BJ (cell line): ENCODE measurements at places on chromosomes 12 and 14. TPM values are rescaled to one million over a fixed set of nuclear protein-coding genes. Genes with fewer than 3 reads are reported as not detected.

The RHOJ gene
- 78.7 and 116 TPM in 2 replicates for polyA plus RNA-seq

The TMEM116 gene
- polyA plus RNA-seq: 16.6 and 21.3 TPM in 2 replicates

The ZBTB42 gene
- polyA plus RNA-seq: 1.9 and 2.7 TPM in 2 replicates

The OASL gene
- 0.49 and 0.67 TPM in 2 replicates for polyA plus RNA-seq

The TMEM132C gene
- polyA plus RNA-seq: not detected in 2 replicates
